ENCODE measurements at places on chromosomes 3 and 15.

DNA sequence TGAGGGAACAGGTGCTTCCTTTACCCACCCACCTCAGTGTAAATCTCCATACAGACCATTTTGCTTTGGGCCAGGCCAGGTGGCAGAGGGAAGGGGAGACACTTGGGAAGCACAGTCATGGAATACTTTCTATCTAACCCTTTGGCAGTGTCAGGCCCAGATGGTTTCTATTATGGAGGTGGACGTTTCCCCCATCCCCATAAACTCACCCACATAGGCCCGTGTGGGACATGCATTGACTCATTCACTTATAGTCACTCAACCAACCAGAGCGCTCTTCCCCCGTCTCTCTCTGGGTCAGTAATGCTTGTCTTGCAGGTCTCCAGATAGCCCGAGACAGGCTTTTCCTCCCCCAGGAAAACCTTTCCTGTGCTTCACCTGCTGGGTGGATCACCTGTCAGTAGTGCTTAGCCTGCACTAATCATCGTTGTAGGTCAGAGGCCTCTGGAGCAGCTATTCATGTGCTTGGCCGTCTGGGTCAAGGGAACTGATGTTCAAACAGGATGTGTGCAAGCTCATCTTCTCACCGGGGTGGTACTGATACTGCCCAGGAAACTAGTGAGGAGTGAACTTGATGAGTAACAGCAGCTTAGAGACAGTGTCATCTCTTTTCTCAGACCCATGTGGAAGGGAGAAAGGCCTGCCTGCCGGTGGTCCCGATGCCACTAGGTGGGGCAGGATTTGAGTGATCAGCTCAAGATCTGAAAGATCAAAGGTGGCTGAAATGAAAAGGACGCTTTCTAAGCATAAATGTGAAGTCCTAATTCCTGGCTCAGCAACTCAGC, 67.1 kb downstream of the CEMIP start:
- no peak for DNase-seq

- no peak for DNase-seq
Observed at GRCh38 chr15:60853109-60853508, 374.2 kb upstream of the ICE2 start.

DNA sequence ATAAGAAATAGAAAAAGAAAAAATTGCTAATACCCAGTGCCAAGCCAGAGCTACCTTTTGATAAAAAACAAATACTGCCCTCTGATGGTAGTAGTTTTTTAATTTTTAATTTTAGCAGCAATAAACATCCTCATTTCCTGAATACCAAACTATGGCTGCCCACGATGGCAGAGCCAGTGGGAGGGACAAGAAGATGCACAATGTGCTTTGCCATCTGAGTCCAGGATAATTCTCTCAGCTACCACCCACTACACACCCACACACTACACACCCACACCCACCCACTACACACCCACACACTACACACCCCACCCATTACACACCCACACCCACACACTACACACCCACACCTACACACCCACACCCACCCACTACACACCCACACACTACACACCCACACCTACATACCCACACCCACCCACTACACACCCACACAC, 17.8 kb downstream of the CEP19 start:
- DNase-seq: no peak

- no peak for DNase-seq
Observed at GRCh38 chr15:83917432-83917831, 263.5 kb downstream of the ADAMTSL3 start.

- no peak for DNase-seq
Observed at GRCh38 chr15:75694241-75695182, 18.1 kb downstream of the CSPG4 start.

DNA sequence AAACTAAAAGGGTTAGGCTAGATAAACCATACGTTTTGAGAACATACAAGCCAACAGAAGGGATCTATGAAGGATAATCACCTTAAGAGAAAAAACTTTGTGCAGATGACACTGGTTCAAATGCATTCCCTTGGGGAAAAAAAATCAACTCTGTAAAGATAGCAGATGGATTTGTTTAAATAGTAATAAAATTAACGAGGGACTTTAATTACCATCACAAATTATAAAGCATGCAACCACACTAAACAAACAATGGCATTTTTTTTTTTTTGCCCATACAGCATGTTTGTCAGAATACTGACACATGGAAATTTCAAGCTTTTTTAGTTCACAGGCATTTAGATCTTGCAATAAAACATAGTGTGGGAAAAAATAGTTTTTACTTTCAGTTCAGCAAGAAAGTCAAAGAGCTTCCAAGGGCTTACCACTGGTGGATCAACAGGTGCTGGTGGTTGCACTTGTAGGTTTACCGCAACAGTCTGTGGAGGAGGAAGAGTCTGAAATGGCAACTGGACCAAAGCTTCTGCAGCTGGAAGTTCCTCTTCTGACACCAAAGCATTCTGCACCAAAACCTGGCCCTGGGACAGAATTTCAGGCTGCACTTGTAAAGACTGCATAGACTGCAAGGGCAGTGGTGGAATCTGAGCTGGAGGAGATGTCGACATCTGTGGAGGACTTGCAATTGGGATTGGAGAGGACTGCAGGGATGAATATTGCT, 53.1 kb downstream of the PHC3 start:
- DNase-seq: no peak

DNA sequence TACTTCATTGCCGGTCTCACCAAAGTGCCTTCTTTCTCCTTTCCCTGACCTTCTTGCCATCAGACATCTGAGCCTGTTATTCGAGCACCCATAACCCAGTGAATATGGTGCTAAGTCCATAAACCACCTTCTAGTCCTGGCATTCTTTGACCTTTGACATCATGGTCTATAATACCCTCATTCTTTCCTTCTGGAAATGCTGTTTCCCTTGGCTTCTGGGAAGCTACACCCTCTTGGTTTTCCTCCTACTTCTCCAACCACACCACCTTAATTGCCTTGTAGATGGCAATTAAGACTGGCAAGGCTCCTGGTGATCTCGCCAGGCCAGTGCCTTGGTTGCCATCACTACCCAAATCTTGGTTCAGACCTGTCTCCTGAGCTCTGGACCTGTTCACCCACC, 56.1 kb upstream of the TRAK1 start:
- DNase-seq: no peak

DNA sequence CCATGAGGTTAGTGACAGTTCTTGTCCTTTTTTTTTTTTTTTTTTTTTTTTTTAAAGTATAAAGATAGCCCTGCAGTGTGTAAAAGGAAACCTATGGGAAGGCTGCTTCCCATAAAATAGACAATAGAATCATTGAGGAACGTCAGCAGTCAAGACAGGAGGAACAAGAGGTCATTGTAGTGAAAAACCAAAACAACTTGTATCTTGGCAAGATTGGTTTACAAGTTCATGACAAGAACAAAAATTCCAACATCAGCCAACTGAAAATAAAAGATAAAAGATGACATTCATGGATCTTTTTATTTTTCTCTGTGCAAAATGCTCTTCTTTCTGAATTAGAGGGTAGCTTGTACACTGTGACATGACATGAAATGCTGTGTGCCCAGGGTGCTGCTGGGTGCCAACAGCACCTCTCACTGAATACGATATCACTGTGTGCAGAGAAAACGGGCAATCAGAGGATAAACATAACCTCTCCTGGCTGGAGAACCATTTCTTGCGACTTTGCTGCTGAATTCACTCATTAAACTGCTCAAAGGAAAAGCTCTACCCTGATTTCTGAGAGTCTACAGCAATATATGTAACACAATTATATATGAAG, 30.1 kb upstream of the IP6K2 start:
- no peak for DNase-seq

DNA sequence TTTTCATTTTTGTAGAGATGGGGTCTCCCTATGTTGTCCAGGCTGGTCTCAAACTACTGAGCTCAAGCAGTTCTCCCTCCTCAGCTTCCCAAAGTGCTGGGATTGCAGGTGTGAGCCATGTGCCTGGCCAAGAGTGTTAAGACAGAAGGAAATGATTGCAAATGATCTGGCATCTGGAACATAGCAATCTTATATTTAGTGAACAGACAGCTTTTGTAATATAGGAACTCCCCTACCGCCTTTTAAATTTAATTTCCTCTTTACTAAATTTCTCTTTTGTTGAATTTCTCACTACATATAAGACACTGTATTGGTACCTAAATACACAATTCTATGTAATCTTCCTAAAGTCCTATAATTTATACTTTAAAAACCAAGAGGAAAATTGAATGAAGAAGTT, 13.1 kb downstream of the ANO10 start:
- DNase-seq: no peak

- no peak for DNase-seq
Observed at GRCh38 chr3:193978486-193978885, 157.5 kb upstream of the HES1 start.

DNA sequence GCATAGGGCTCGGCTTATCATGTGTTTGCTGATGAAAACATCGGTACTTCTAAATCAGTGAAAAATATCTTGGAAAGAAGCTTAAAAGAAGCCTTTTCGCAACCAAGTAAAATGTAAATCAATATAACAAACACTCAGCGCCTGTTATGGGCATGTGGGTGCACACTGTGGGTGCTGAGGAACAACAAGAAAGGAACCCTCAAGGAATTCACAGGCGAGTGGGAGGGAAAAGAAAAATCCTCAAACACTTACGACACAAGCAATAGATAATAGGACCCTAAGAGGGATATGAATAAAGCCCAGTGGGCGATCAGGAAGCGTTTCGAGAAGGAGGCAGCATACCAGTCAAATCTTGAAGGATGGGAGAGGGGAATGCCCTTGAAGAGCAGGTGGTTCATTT, 21.9 kb downstream of the GLDN start:
- no peak for DNase-seq

GRCh38 chr3:126436826-126437717, 38.6 kb downstream of the ZXDC start:
- no peak for DNase-seq

- DNase-seq: no peak
Observed at GRCh38 chr15:79777916-79778315, 118.9 kb downstream of the MTHFS start.

DNA sequence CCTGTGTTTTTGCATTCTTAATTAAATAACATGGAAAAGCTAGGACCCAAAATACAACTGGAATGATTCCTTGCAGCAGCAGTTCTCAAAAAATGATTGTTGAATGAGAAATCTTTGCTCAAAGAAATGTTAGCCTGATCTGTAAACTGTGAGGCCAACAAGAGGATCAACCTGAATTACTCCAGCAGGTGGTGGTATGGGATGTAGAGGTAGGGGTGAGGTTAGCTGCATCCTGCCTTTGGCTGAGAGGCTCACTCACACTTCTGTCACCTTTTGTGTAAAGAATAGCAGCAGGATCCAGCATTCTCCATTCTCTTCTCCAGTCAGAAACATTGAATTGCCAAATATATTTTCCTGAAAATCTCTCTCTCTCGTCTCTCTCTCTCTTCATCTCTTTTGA, 26.5 kb upstream of the FAM98B start:
- DNase-seq: no peak

DNA sequence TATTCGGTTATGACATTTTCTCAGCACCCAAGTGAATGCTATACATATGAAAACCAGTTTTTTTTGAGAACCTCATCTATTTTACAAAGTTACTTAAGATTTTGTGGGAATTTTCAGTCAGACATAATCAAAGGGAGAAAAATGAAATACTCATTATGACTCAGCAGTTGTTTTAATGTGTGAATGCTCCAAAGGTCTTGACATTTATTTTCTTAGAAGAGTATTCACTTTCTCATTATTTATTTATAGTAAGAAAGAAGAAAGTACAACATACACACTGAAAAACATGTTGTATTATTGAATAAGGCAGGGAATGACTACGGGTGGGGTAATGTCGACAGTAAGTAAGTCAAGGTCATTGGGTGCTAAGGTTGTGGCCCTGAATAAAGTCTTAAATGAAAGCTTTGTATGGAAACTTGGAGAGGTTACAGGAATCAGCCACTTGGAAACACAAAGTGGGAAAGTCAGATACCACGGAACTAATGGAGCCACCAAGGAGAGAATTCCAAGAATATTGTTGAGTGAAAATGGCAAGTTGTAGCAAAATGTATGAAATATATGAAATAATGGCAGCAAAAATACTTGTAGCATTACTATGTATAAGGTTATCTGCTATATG, 844.5 kb downstream of the TBL1XR1 start:
- DNase-seq: no peak

- no peak for DNase-seq
Observed at GRCh38 chr3:132448216-132448961, 31.1 kb downstream of the DNAJC13 start.

DNA sequence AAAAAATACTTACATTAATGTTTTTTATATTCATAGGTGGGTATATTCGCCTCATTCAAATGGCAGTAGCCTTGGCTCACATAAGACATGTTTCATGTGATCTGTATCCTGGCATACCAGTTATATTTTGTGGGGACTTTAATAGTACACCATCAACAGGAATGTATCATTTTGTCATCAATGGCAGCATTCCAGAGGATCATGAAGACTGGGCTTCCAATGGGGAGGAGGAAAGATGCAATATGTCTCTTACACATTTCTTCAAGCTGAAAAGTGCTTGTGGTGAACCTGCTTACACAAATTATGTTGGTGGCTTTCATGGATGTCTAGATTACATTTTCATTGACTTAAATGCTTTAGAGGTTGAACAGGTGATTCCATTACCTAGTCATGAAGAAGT, 3.5 kb downstream of the PDE12 start:
- DNase-seq: no peak

- no peak for DNase-seq
Observed at GRCh38 chr3:117117188-117117936, 407.8 kb downstream of the TUSC7 start.

DNA sequence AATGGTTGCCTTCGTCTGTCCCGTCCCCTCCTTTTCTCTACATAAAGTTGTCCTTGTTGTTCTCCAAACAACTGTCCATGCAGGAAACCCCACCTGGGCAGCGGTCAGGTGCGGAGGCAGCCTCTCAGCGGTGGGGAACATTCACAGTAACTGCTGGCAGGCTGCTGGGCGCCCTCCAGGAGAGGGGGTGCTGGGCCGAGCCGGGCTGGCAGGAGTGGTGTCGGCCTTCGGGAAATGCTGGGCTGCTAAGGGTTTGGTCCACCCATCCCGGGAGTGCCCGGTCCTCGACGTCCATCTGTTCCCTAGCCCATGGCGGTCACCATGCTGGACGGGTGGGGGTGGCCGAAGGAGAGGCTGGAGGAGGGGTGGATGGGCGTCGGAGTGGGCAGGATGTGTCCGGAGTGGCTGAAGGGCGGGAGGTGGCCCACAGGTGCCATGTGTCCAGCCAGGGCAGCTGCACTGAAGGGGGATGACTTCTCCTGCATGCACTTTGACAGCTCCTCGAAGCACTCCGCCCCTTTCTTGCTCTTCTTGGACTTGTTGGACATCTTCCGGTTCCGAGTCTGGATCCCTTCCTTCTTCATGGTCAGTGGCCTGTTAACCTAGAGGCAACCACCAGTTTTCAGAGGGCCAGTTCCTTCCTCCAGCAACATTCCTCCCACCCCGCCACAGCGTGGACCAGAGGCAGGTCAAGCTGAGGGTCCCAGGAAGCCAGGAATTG, 12.1 kb downstream of the GATA2 start:
- no peak for DNase-seq

GRCh38 chr3:165669504-165669903, 167.7 kb downstream of the BCHE start:
- DNase-seq: no peak

DNA sequence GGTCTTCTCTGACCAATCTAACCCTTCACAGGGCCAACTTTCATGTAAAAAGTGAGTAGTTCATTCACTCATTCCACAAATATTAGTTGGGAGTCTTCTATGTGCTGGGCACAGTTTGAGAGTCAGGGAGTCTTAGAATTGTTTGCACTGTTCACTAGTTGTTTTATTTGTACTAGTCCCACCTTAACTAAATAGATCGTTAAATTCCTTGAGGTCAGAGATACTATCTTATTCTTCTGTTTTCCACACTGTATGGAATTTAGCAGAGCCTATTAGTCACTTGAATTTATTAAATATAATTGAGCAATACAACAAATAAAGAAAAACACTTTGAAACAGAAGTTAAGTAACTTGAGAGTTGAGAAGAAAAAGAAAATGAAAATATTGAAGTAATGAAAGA, 40.8 kb upstream of the SPTSSB start:
- DNase-seq: no peak

All from stimulated activated CD8-positive, alpha-beta memory T cell treated with anti-CD3 and anti-CD28 coated beads, Interleukin-15, amount 100 ng/mL, for 24 hours (primary cell).